ENCODE measurements at places on chromosomes 7 and 10. TPM values are rescaled to one million over a fixed set of nuclear protein-coding genes. Genes with fewer than 3 reads are reported as not detected.

DNA sequence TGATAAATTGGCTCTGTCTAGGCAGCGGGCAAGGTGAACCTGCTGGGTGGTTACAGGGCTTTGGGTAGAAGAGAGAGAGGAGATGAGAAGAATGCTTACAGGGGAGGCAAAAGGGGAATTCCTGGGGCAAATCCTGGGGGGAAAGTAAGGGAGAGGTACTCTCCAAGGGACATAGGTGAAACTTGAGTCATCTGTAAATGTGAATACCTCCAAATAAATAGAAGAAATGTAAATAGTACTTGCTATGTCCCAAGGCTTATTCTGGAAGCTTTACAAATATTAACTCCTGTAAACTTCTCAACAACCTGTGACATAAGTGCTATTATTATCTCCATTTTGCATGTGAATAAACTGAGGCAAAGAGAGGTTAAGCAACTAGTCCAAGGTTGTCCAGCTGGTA lies 57.7 kb upstream of the CDK13 start:
- no peak for DNase-seq

DNA sequence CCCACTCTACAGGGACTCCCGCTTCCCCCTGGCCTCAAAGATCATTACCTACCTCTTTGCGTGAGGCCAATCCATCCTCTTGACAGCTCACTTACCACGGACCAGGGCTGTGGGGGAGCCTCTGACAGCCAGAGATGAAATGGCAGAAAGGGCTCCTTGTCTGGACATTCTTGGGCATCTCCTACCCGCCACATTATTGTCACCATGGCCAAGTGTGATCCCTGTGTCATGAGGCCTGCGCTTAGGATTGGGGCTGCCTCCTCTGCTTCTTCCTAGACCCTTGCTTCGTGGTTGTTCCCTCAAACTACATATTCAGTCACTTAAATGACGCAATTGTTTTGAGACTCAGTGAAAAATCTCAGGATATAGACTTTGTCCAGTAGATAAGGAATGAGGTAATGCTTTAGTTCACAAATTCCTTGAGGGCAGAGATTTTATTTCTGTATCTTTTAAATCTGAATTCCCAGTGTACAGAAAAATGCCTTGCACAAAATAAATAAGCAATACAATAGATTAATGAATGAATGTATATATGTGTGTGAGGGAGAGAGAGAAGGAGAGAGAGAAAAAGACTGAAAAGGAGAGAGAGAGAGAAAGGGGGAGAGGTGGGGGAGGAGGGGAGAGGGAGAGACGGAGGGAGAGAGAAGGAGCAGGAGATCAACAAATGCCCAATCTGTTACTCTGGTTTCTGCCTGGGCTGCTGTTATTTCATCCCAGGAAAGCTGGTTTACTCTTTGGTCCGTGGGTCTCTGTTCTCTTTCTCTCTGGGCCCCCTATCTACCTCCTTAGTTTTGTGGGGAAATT lies 159.0 kb downstream of the PLXNA4 start:
- DNase-seq = no peak

GRCh38 chr7:157032128-157032527 lies 21.7 kb upstream of the MNX1 start:
- DNase-seq = no peak

DNA sequence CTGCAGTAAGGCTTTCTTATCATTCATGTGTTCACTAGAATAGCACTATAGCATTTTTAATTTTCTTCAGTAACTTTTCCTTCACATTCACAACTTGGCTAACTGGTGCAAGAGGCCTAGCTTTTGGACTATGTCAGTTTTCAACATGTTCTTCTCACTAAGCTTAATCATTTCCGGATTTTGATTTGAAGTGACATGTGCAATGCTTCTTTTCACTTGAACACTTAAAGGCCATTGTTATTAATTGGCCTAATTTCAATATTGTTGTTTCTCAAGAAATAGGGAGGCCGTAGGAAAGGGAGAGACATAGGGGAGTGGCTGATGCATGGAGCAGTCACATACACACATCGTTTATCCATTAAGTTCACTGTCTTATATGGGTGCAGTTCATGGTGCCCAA lies 151.2 kb upstream of the NFE2L3 start:
- DNase-seq = no peak

- DNase-seq = no peak
Measured at GRCh38 chr10:3761021-3761686, 23.9 kb downstream of the KLF6 start.

DNA sequence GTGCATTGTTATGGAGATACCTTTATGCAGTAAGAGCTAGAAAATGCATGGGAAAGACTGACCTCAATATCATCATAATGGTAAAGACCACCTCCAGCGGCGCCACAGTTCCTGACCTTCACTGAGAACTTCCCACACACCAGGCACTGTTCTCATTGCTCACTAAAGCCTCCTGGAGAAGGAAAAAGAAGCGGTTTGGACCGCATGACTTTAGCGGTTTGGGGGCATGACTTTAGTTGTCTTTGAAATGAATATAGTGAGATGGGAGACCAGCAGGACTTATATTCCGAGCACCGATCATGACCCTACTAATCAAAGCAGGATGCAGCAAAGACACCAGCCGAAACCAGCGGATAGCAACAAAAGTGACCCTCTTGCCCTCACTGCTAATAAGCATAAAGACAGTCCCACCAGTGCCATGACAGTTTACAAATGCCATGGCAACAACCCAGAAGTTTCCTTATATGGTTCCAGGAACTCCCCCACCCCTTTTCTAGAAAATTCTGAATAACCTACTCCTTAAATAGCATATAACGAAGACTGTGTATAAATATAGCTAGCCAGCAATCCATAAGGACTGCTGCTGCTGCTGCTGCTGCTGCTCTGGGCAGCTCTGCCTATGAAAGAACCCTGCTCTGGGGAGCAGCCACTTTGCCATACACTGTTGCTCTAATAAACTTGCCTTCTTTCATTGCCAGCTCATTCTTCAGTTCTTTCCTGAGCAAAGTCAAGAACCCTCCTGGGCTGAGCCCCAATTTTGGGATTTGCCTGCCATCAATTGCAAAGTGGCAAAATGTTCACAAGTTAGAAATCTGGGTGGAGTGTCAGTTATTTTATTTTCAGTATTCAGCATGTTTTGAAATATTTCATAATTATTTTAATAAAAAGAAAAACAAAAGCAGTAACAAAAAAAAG lies 694.1 kb downstream of the SUGCT start:
- no peak for DNase-seq

PLEKHS1 gene
- total RNA-seq = 0.12 TPM

TEX47 gene
- total RNA-seq = not detected

DNA sequence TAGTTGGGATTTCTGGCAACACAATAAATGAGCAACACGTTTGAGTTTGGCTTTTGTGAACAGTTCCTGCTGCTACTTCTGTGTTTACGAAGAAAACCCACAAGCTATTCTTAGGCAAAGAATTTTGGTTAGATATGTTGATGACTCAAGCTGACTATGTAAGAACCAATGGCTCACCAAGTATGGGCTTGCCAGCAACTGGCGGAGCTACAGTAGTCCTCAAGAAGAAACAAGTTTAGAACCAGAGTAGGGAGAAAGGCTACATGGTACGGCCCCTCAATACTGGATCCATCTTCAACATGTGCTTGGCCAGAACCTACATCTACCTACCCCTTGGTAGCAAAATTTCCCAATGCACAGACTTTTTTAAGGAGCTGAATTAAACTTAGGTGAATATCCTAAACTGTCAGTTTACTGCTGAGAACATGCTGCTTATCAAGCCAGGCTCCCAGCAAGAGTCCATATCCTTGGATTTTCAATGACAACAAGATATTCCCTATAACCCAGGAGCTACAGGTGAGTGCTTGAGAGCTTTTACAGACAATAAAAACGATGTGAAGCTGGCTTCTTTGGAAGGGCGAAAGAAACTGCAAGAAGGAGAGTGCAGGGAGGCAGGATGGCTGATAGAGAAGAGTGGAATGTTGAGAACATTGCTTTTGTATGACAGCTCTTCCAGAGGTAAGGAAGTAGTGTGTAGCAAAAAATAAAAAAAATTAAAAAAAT lies 74.3 kb upstream of the ASAH2 start:
- DNase-seq = no peak

DNA sequence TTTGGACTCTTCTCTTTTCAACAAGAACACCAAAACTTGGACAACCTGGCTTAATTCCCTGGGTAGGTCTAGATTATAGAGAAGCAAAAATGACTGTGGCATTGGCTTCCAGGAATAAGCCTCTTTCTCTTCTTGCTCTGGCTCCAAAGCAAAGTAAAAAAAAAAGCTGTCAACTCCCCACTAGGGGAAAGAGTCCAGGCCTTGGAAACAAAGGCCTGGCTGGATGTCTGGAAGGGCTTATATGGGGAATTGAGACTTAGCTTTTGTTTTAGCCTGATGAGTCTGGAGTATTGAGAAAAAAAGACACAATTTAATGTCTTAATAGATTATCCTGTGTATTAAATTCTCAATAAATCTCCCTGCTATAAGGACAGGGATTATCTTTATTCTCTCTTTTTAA lies 300.6 kb downstream of the SORCS3 start:
- DNase-seq = no peak

CALHM2 gene
- 12.7 TPM for total RNA-seq

EPHA1 gene
- 0.21 TPM for total RNA-seq
